ENCODE measurements at places on chromosomes 2 and 18.

GRCh38 chr2:186485871-186486650 is at the start of gene ZC3H15:
TSS of gene ZC3H15 (plus strand) at chr2:186486260. CDS start at chr2:186486383, 123 bp downstream.
- peak; percentile 97 for DNase-seq

GRCh38 chr2:16613539-16614011 is 52.1 kb downstream of the CYRIA start:
- no peak for DNase-seq

DNA sequence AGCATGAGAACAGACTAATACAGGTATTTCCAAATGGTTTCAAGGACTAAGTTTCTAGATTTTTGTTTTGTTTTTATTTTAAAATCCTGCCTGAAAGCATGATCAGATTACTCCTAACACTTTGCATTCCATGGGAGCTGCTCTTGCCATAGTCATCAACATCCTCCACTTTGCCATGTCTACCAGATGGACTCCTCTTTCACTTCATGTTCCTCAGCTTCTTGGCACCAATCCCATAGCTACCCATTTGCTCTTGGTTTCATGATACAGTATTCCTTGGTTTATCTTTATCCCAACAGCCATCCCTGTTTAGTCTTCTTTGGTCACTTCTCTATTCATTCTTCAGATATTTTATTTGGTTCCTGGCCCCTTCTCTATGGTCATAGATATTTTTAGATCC is 154.2 kb upstream of the CCDC195 start:
- DNase-seq: no peak

GRCh38 chr2:133424876-133425275 is 143.4 kb downstream of the NCKAP5 start:
- no peak for DNase-seq

DNA sequence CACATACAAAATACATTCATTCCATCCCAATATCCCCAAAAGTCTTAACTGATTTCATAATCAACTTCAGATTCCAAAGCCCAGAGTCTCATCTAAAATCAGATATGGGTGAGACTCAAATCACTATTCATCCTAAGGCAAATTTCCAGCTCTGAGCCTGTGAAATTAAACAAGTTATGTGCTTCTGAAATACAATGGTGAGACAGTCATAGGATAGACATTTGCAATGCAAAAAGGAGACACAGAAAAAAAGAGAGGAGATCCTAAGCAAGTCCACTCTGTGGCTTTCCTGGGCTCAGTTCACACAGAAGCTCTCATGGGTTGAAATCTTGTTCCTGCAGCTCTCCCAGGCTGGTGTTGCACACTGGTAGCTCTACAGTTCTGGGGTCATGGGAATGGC is 18.3 kb downstream of the ZNF892 start:
- no peak for DNase-seq

GRCh38 chr2:112782234-112782799 is 2.0 kb downstream of the IL1A start:
- DNase-seq: no peak

DNA sequence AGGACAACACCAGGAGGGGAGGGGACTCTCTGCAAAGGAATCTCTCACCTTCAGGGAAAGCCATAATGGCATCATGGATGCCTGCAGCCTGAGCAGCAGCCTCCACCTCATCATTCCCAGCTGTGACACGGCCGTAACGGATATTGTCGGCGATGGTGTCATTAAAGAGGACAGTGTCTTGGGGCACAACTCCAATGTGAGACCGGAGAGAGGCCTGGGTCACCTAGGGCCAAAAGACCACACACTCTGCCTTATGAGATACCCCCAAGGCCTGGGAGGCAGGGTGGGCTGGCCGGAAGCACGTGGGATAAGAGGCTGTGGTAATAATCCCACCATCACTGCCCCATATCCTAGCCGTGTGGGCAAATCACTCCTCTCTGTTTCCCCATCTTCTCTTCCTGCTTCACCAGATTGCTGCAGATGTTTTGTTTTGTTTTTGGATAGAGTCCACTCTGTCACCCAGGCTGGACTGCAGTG is 4.3 kb downstream of the ZFAND2B start:
- DNase-seq: no peak

GRCh38 chr2:128308284-128308731 is 10.4 kb downstream of the HS6ST1 start:
- no peak for DNase-seq

DNA sequence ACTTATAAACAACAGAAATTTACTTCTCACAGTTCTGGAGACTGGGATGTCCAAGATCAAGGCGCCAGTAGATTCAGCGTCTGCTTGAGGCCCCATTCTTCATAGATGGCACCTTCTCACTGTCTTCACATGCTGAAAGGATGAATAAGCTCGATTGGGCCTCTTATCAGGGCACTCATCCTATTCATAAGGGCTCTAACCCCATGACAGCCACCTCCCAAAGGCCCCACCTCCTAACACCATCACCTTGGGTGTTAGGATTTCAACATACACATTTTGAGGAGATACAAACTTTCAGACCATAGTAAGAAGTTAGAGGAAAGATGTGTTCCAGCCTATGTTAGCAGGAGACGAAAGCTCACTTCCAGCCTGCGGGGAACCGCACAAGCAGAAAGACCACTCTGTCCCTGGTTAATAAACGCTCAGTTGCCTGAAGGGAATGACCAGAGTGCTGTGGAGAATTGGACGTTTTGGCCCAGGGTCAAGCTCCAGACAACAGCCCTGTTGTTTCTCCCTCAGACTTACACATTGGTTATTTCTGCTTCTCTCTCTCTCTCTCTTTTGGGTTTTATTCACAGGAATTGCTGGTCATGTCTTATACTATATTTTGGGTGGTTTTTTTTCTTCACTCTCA is 90.3 kb downstream of the MAPRE2 start:
- no peak for DNase-seq

- peak; percentile 37 for DNase-seq
These were observed 132.6 kb downstream of the ACTR3 start for GRCh38 chr2:114022360-114023085.

- DNase-seq: peak; percentile 73
These were observed 161.2 kb upstream of the PIEZO2 start for GRCh38 chr18:11310476-11311086.
